ENCODE measurements at places on chromosomes 12 and 14.

GRCh38 chr12:110042264-110042663 is 6.1 kb downstream of the C12orf76 start:
- no peak for DNase-seq

GRCh38 chr14:96564389-96564788 is 62.2 kb downstream of the PAPOLA start:
- DNase-seq: no peak

GRCh38 chr12:86193931-86194330 is 62.3 kb downstream of the MGAT4C start:
- DNase-seq: no peak

GRCh38 chr12:46717868-46718267 is 107.9 kb downstream of the SLC38A4 start:
- no peak for DNase-seq

DNA sequence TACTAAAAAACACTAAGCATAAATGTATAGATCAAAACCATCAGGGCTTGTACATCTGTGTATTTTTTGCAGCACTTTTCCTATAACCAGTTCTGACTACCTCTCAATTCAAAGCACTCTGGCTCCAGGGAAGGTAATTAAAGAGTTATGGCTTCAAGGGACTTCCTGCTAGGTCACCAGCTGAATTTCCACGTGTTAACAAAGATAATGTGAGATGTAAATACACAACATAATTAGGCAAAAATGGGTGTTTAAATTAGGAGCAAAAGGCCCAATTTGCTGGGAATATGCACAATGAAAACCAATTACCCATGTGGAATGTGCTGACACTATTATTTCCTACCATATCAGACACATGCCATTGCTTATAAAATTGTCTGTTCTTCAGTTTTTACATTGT is 513.4 kb upstream of the FLRT2 start:
- DNase-seq: no peak

GRCh38 chr12:54005531-54005852 is 3.3 kb upstream of the HOXC8 start:
- no peak for DNase-seq

DNA sequence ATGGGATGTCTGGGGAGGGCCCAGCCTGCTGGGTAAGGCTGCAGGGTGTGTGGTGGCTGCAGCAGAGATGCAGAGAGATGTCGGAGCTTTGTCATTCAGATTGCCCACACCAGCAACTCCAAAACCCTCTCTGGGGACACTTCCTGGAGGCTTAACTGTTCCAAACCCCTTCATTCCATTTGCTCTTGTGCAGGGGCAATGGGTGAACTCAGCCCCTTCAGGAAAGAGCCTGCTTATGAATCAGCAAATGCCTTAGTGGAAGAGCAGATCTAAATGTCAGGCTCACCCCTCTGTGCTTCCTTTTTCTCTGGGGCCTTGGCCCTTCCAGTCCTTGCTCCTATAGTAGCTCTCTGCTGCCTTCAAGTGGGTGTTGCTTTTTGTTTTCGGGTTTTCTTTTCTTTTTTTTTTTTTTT is 36.7 kb upstream of the GPATCH2L start:
- DNase-seq: no peak

GRCh38 chr12:24044941-24045703 is 95.7 kb upstream of the SOX5 start:
- DNase-seq: no peak

- no peak for DNase-seq
Observed at GRCh38 chr14:98571104-98571503, 700.9 kb downstream of the BCL11B start.

DNA sequence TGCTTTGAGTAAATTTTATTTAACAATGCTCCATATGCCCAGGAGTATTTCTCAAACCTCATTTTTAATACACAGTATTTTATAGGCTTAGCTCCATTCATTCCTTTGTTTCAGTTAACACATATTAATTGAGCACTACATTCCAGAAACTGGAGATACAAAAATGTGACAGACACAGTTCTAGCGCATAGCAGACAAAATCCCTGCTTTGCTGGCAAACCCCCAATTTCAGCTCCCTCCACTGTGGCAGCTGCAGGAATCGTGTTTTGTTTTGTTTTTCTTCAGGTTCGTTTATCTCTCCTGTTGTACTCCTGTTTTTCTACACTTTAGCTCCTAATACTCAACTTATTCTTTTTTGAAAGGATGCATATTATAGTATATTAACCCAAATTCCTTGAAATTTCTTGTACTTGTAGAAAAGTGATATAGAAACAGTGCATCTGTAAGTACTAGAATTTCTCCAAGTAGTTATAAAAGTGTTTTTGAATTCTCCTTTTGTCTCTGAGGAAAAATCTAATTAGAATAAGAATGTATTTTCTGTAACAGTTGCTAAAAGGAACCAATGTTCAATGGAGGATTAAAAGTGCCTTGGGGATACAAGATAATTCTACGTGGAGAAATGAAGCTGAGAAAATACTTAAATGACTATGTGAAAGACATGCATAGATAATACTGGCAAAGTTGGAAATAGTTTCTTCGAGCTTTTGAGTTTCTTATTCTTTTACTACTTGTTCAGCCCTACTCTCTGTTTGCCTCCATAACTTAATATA is 6.4 kb upstream of the RAB21 start:
- no peak for DNase-seq

GRCh38 chr14:75631453-75631831 is 29.2 kb downstream of the ERG28 start:
- no peak for DNase-seq

DNA sequence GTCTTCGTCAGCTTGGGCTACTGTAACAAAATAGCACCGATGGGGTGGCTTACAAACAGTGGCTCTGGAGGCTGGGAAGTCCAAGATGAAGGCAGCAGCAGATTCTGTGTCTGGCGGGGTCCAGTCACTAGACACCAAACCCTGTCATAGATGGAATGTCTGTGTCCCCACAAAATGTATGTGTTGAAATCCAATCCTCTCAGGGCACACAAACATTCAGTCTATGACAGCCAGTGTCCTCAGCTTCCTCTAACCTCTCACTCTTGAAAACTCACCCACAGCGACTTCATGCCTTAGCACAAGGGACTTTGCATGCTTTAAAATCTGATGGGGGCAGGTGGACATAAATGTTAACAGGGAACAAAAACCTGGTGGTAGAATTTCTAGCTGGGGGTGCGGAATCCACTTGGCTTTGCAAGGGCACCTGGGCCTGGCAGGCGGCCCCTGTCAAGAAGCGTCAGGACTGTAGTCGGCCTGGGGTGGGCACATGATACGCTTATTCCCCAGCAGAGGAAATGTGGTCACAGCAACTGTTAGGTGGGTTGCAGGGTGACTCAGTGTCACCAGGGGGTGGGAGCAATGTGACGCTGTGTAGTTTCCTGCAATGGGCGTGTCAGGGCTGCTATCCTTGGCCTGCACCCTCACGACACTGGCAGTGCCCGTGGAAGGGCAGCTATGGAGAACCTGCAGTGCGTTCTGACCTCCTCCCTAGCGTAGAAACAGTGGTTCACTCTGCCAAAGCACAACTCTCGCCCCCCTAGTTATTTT is 17.7 kb downstream of the RIN3 start:
- DNase-seq: no peak

GRCh38 chr14:67952381-67952780 is 132.8 kb downstream of the RAD51B start:
- no peak for DNase-seq

- no peak for DNase-seq
Observed at GRCh38 chr14:74661726-74662450, 49.9 kb upstream of the LTBP2 start.

- no peak for DNase-seq
Observed at GRCh38 chr12:109987615-109988014, 8.6 kb downstream of the GIT2 start.

- DNase-seq: no peak
Observed at GRCh38 chr14:96584907-96585671, 82.9 kb downstream of the PAPOLA start.

DNA sequence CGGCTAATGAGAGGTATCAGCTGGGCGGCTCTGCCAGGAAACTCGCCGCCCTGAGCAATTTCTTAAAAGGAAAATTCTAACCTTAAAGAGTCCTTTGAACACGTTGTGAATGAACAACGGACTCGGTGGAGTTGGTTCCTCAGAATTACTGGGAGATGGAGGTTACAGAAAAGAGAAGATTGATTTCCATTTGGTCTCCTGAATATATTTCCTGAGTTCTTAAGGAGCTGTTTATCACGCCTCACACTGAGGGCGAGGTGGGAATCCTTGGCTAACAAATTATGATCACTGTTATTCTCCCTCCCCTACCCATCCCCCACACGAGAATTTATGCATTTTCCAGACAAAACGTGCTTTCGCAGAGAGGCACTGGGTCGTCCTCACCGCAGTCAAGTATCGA is 194.5 kb upstream of the C14orf180 start:
- no peak for DNase-seq

DNA sequence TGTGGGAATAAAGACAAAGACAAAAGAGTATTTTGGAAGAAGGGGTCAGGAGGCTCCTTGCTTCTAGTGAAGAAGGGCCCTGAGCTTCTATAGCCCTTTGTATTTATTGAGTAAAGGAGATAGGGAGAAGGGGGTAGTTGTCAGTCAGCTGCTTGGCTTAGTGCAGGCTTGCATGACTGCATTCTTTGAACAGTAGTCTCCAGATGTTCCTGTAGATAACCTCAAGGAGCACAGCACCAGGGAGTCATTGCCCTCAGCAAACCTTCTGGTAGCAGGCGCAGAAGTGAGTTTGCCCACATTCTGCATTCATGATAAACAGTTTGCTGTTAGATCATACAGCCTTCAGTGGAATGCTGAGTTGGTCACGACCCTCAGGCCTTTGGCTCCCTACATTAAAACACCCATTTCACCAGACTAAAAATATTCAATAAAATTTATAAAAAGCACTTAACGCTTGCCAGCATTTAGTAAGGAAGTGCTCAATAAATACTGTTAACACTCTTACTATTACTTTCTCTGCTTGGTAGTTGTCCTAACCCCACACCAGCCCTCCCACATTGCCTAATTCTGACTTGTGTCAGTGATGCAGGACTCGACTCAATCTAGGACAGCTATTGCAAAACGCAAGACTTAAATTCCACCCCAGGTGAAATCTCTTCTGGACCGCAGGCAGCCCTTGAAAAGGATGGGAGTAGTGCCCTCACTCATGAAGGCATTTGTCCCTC is 3.0 kb upstream of the DHRS4 start:
- DNase-seq: no peak

- DNase-seq: no peak
Observed at GRCh38 chr12:114998118-114998749, 314.3 kb upstream of the TBX3 start.

- peak; percentile 77 for DNase-seq
Observed at GRCh38 chr12:57234571-57235016, 5.1 kb downstream of the SHMT2 start.

DNA sequence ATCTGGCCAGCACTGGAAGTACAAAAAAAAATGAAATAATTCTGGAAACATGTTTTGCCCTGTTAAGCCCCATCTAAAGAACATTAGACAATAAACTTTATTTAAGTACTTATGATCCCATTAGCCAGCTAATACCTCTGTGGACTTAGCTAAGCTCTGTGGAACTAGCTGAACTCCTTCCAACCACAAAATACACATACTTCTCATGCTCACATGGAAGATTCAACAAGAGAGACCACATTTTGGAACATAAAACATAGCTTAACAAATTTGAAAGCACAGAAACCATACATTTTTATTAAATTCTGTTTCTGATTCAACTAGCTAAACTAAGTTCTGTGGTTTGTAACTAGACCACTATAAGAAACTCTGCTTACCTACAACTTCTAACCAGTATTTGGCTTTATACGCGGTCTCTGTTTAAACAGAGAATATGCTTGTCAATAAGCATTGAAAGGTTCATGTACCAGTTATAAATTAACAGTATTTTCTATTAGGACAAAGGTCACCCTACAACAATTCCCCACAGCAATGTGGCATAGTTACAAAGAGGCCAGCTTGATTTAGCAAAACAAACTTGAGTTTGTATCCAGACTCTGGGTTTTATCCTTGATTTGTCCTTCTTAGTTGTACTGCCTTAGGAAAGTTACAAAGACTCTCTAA is 300.1 kb downstream of the C12orf50 start:
- DNase-seq: no peak

DNA sequence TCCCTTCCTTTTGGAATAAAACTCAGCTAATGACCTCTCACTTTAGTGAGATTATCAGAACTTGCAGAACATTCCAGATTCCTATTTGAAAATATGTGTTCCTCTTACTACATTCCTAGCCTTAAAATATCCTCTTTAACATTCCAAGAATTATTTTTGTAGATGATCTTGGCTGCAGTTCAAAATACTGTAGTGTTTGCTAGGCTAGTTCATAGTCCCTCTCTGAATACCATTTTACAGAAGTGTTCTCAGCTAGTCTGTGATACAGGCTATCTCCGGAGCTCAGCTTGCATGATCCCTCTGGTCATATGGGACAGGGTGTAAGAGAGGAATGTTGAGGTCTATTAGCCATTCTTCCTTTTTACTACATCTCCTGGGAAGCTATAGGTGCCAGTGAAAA is 17.6 kb upstream of the GPR33 start:
- no peak for DNase-seq

GRCh38 chr12:82781309-82781997 is 94.7 kb downstream of the TMTC2 start:
- DNase-seq: no peak

DNA sequence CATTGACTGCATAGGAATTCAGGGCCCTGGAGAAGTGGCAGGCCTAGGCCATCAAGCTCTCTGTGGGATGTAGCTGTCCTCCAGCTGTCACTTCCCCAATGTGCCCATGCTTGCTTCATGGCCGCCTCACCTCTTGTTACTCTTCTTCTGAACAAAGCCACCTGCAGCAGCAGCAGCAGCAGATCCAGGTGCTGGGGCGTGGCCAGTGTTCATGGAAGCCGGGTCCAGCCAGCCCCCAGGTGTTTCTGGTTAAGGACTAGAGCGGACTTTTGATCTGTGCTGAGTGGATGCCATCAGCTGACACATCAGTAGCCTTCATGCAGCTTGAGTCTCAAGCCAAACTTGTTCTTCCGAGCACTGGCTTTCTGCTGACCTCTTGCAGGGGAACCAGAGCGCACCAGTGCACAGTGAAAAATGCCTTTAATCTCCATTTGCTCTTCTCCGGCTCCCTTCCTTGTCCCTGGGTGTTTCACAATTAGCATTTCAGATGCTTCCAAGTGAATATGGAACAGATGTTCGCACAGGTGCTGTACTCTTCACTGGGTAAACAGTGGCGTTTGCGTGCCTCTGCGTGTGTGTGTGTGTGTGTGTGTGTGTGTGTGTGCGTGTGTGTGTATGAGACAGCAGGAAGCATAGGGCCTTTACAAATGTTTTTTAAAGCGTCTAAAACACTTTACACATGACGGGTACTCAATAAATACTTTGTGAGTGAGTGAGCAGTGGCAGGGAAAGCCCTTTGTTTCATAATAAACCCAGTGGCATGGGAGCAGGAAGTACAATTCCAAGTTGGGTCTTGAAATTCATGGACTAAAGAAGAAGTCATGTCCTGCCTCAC is 20.1 kb downstream of the TPCN1 start:
- DNase-seq: no peak

DNA sequence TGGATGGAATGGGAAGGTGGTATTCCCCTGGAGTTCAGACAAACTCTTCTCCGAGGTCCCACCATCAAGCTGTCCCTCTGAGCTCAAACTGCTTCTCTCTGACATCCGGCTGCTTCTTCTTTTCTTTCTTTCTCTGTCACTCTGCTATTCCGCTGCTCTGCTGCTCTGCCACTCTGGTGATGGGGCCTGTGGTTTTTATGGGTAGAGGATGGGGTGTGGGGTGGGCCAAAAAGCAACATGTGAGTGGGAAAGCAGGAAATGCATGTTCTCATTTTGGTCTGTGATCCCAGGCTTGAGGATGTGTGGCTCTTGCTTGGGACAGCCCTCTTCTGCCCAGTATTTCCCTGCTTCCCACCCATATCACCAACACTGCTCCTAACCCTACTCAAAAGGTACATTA is 30.6 kb downstream of the CLECL1 start:
- DNase-seq: no peak

Measured in naive B cell (primary cell).